ENCODE measurements at places on chromosomes 7 and 10.

DNA sequence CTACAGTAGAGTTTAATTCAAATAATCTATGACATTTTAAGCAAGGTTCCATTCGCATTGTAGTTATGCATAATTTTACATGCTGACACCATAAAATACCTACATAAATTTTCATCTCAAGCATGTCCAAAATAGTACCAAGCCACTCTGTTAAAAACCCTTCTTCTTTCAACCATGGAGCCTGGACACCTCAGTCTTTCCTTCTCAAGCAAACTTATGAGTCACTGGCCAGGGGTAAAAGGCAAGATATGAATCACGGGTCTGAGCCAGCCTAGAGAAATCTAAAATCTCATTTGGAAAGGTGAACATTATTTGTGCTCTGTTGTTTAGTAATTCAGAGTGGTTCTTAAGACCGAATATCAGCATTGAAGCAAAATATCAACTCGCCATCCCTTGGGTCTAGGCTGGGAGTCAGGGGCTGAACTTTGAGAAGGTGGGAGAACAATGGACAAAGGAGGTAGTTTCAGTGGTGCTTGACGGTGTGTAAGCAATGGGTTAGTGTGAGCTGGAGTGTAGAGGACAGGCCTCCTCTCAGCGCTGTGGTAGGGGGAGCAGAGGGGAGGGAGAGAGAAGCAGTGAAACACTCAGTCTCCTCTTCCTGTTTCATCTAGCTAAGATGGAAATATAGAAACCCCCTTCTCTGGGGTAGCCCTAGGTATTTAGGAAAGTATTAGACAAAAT is 19.1 kb upstream of the GPAM start:
- no peak for DNase-seq

GRCh38 chr7:360454-361100 is 70.6 kb downstream of the FOXL3 start:
- DNase-seq = no peak

- no peak for DNase-seq
Measured at GRCh38 chr7:91137788-91138368, 126.4 kb upstream of the FZD1 start.

DNA sequence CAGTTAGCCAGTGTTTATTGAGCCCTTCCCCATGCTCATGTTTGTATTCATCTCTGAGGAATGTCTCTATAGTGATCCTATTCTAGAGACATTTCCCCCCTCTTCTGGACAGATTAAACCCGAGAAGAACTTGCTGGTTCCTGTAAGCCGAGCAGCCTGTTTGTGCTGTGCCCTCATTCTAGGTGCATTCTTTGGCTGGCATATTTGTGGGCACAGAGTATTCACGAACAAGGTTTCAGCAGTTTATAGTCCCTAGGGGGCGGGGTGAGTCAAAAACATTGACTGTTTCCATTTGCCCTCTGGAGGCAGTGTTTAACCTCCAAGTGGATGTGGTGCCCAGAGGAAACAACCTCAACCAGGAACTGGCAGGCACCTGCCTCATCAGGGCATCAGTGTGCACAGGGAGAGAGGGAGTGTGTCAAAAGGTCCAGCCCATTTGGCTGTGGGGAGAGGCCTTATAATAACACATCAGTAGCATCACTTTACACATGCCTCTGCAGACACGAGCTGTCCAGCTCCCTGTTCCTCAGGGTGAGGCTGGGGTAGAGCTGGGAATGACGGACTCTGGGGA is 273.3 kb upstream of the LRGUK start:
- no peak for DNase-seq

- DNase-seq = no peak
Measured at GRCh38 chr7:150398108-150398964, 19.2 kb downstream of the ZNF775 start.

GRCh38 chr7:22296265-22296566 is 60.7 kb downstream of the RAPGEF5 start:
- DNase-seq = no peak

DNA sequence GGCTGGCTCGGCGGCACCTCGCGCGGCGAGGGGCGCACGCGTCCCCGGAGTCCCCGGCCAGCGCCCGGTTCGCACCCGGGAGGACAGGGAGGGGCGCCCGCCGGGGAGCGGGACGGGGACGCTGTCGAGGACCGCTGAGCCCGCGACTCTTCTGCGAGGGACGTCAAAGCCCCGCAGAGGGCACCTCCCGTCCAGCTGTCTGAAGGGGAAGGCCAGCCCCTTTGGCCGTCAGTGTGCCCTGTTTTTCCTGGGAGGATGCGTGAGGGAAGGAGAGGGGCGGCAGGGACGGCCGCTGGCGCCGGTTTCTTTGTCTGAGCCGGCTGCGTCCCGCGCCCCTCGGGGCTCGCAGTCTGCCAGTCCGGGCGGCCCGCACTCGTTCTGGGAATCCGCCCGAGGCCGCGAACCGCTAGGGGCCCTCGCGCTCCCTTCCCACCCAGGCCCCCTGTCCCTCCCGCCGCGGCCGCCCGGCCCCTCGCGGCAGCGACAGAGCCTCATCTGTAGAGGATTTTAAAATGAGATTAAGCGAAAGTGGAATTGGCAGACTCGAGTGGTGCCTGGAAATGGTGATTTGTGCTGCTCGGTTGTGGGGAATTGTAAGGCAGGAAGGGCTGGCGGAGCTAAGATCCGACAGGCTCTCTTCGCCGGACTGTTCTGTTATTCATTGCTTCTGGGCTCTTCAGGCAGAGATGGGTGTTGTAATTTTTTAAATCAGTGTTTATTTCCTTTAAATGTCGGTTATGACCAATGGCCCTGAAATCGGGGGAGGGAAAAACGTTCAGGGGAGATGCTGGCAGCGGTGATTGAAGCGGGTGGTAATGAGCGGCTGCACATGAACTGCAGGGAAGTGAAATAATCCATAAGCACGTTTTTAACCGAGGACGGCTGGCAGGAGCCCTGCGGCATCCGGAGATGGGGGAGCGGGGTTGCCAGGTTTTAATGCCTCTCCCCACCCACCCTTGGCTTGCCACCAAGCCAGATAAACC is 618 bp upstream of the RELN start:
- DNase-seq = no peak

DNA sequence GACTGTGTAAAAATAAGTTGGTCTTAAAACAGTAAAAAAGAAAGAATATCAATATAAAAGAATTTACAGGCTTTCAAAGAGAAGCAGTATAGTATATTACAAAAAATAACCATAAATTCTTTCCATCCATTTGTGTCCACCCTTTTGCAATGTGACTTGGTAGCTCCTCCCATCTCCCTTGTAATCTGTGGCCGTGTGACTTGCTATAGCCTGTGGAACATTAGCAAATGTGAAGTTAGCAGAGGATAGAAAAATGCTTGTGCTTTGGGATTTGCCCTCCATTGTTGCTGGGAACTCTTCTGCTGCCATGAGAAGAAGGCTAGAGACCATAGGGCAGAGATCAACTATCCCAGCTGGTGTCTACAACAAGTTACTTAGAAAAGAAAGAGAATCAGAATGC is 30.2 kb downstream of the KLHL7 start:
- no peak for DNase-seq

GRCh38 chr10:21728618-21729017 is 194.6 kb downstream of the MLLT10 start:
- DNase-seq = no peak

DNA sequence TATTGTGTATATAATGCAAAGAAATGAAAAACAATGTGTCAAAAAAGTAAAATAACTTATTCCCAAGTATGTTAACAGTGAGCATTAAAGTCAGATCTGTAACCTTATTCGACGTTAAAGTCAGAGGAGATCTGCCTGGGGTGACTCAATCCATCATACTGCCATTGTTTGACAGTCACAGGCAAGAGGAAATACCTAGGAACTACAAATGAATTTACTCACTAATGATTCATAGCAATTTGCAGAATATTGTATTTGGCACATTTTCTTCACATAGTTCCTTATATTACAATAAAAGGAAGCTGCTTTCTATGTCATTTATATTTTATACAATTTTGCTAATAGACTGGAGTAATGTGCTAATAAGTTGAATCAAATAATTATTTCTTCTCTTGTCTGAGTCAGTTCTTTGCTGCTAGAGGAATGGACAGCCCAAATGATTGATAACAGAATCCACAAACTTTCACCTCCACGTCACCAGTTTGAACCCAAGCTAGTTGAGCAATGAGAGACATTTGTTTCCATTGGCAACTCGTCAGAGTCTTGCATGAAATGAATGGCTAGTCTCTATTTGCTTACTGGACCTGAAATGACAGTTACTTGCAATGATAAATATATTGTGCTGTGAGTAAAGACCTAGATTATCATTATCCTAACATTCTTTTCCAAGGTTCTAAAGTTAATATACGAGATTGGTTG is 48.5 kb upstream of the TMEM106B start:
- DNase-seq = no peak

DNA sequence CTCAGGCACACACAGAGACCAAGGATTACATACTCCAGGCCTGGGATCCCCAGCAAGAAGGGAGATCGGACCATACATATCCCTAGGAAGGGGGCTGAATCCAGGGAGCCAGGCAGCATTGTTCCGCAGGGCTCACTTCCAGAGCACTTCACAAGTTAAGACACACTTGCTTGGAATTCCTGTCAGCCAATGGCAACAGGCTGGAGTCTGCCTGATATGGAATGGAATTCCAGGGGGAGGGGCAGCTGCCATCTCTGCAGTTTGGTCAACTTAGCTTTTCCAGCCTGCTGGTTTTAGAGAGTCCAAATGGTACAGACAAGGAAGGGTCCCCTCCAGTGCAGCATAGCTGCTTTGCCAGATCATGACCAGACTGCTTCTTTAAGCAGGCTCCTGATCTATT is 290.0 kb upstream of the GLI3 start:
- no peak for DNase-seq

GRCh38 chr10:13331646-13332045 is 16.4 kb downstream of the SEPHS1 start:
- no peak for DNase-seq

DNA sequence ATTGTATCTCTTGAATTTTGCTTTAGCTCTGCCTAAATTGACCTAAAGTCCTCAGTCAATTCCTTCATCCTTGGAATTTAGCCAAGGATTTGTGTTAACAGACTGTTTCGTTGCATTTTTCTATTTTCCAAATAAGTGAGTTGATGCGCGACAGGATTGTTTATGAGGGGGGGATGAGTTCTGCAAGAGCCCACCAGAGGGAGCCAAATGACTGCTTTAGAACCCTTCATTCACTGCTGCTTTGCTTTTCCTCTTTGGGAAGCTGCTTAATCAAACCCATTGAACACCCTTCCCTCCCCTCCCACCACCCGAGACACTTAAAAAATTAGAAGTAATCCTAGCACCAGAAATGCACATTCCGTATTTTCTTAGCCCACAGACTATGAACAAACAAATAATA is 33.7 kb upstream of the PTF1A start:
- no peak for DNase-seq

GRCh38 chr7:43123457-43123856 is 11.0 kb downstream of the HECW1 start:
- DNase-seq = no peak

- no peak for DNase-seq
Measured at GRCh38 chr7:43572516-43573049, 10.3 kb upstream of the STK17A start.

DNA sequence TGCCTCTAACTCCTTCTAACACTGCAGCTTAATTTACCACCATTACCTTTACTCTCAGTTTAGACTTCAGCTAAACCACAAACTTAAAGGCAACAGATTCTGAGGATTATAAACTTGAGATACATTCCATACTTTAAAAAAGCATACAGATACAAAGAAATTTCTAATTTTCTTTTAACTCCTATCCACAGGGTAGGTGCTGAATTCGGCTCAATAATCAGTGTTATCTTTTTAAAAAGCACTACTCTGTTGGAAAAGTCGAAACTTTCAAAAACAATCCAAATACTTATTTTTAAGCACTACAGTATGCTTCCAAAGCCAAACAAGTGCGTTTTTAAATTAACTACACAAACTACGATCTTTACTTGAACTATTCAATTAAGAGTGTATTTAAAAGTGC is 1.0 kb downstream of the SMNDC1 start:
- no peak for DNase-seq

DNA sequence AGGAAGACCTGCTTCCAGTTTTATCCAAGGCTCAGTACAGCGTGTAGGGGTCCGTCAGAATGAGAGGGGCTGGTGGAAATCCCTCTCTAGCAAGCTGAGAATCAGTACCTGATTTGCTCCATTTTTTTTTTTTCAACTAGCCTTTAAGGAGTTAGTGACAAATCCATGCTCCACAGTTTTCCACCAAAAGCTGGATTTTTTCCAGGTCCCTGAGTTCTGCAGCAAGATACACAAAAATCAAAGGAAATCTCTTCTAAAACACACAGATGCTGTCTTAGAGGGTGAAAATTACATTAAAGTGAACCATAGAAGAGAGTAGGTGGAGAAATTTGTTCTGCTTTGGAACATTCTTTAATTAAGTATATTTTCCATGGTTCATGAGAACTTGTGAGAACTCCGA is 30.4 kb downstream of the MDFIC start:
- DNase-seq = no peak

DNA sequence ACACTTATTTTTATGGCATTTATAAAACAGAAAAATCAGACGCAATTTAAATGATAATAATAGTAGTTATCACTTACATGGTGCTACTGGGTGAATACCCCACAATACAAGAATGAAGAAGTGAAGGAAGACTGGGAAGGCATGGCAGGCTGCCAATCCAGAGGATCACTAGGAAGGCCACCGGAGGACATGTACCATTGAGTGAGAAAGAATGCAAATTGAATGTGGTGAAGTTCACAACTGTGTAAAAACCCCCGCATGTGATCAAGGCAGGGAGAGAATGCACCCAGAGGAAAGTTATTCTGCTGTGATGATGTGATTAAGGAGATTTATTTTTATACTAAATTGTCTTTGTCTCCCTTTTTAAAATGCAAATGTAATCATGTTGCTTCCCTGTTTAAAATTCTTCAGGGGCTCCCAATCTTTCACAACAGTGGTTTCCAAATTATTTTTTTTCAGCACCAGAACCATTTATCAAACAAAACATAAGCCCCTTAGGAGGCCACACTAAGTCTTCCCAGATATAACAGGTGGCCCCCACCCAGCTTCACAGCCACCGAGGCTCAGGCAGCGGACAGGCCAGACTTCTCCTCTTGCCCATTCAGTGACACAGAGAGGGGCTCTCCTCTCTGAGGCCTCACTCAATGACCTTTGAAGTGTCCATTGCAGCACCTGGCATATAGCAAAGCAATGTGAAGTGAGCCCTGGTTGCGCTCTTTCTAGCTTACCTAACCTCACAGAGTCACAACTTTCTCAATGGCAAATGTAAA is 59.6 kb downstream of the FRMPD2 start:
- no peak for DNase-seq

DNA sequence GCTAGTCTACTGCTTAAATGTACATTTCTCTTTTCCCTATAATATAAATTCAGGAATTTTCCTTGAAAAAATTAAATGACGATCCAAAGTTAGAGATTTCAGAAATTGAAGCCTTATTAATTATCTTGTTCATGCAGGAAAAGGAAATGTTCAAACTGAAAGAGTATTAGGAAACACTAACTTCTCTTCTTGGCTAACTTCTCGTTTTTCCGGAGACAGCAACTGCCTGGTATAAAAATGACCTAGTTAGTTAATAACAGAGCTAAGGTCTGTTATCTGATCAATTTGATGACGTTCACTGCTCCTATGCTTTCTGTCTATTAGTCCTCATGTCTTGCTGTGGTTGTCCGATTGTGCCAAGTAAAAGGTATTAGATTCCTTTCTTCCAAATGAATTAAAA is 212.5 kb downstream of the DGKB start:
- no peak for DNase-seq

GRCh38 chr7:104758504-104758903 is 255.5 kb upstream of the KMT2E start:
- no peak for DNase-seq
